ENCODE measurements at places on chromosomes 13 and 19.
A peak's percentile ranks its signal among the peaks of the same experiment; 100 is the strongest.

DNA sequence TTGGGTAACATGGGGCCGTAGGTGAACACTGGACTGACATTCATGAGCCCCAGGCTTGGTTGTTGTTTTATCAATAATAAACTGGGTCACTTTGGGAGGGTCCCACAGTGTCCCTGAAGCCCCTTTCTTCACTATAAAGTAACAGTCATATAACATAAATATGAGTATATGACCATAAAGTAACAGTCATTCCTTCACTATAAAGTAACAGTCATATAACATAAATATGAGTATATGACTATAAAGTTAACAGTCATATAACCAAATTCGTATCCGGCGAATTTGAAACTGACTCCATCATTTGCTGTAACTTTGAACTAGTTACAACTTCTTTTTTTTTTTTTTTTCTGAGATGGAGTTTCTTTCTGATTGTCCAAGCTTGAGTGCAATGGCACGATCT lies 210.3 kb downstream of the KATNAL1 start:
- no peak for DNase-seq

GRCh38 chr19:32380269-32380668 lies 25.3 kb upstream of the DPY19L3 start:
- no peak for DNase-seq

DNA sequence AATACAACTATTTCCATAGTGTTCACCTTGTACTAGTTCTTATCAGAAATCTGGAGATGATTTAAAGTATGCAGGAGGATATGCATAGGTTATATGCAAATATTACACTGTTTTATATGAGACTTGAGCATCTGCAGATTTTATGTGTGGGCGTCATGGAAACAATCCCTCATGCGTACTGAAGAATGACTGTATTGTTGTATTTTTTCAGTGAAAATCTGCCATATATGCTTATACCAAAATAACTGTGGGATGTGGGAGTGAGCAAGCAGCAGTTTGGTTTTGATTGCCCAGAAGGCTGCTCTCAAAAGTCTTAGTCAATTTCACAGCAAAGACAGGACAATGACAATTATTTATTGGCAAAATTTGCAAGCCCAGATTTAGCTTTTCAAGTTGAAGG lies 238.8 kb upstream of the PCDH20 start:
- no peak for DNase-seq

GRCh38 chr13:94590744-94591143 lies 5.2 kb downstream of the TGDS start:
- DNase-seq, result no peak

GRCh38 chr13:45316338-45316737 lies 24.6 kb downstream of the TPT1 start:
- no peak for DNase-seq

- no peak for DNase-seq
Measured at GRCh38 chr13:95620825-95621498, 23.5 kb downstream of the DZIP1 start.

DNA sequence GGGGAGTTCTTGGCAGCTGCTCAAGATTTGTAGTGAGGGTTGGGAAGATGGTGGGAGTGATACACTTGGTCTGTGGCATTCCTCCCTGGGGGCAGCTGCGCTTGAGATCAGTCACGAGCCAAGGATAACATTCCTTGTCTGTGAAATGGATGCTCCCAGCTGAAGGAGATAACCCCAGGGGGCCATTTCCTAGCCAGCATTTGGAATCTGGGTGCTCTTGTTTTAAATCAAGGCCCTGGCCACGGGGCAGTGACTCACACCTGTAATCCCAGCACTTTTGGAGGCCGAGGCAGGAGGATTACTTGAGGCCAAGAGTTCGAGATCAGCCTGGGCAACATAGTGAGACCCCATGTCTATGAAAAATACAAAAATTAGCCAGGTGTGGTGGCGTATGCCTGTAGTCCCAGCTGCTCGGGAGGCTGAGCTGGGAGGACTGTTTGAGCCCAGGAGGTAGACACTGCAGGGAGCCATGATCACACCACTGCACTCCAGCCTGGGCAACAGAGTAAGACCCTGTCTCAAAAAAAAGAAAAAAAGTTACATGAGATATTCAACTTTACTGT lies 4.6 kb downstream of the PKN1 start:
- no peak for DNase-seq

GRCh38 chr19:9032136-9032631 lies 22.0 kb upstream of the MUC16 start:
- DNase-seq, result no peak

DNA sequence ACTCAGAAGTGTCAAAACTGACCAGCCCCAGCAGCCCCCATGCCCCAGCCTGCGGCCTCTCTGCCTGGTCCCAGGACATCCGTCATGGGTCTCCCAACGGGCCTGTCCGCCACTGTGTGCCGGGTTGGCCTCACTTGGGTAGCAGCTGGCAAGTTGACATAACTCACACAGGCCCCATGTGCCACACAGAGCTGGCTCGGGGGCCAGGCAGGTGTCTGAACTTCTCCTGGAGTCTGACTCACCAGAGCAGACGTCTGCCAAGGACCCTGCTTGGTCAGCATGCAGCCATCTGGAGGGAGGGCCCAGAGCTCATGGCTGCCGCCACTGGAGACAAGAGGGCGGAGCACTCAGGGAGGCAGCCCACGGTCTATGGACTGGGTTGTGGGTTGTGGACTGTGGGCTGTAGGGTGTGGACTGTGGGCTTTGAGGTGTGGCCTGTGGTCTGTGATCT lies 32.0 kb upstream of the TMEM255B start:
- DNase-seq, result no peak

- no peak for DNase-seq
Measured at GRCh38 chr13:91036886-91037285, 310.6 kb upstream of the MIR17HG start.

GRCh38 chr19:55781112-55781511 lies 12.2 kb downstream of the RFPL4AL1 start:
- DNase-seq, result no peak

GRCh38 chr19:11685676-11686650 lies 52.8 kb downstream of the ZNF823 start:
- DNase-seq, result no peak

- DNase-seq, result no peak
Measured at GRCh38 chr13:36130193-36130551, 1.0 kb downstream of the DCLK1 start.

DNA sequence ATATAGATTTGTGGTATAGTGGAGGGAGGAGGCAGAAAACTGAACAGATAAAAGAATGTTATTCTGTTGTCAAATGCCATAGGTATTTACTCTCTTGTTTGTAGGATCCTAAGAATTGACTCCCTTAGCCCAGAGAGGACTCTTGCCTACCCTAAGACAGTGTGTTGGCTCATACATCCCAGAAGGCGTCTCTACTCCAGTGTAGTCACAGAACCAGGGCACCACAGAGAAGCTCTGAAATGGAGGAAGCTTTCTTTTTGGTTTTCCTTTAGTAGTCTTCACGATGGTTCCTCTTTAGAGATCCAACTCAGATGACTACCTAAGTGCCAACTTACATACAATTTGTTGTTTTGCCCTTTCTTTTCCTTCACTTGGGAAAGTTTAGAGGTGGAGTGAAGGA lies 14.0 kb downstream of the GPR183 start:
- DNase-seq, result no peak

GRCh38 chr13:51370116-51370515 lies 30.6 kb downstream of the SERPINE3 start:
- DNase-seq, result no peak

GRCh38 chr13:54859827-54860226 lies 1831.2 kb downstream of the OLFM4 start:
- no peak for DNase-seq

GRCh38 chr19:51687791-51688670 lies 5.1 kb upstream of the SPACA6 start:
- DNase-seq, result no peak

- DNase-seq, result peak; percentile 6
Measured at GRCh38 chr13:33743438-33744368, 74.2 kb upstream of the RFC3 start.

DNA sequence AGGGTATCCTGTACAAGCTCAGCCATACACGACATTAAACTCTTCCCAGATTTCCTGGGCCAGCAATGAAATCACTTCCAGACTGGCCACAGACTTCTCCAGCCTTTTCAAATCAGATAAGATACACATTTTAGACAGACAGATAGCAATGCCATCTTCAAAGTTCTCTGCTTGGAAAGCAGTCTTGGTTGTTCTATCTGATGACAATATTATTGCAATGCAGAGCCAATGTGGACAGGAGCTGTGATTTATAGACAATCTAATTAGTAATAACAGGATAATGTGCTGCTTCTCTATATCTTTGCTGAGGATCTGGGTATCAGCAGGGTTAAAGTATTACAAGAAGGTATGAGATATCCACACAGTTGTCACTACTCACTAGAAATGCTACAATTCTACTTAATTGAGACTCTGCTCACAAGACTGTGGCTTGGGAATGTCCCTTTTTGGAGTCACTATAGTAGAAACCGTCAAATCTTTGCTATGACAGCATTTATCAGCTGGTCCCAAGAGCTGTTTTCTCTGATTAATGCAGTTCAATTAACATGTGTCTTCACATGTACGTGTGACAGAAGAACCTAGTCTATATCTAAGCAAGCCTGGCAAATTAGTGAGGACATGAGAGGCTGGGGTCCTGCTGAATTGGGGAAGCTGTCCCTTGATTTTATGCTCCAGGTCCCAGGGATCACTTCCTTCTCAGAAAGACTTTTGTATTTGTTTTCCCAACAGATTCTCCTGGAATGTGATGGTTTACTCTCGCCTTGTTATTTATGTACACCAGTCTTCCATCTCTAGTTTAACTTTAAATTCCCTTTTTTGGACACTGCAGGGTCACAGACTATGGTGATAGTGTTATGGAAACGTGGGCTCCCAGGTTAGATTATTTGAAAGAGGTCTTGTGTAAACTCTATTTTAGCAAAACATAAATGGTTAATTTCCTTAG lies 68.8 kb downstream of the COL4A1 start:
- DNase-seq, result no peak

DNA sequence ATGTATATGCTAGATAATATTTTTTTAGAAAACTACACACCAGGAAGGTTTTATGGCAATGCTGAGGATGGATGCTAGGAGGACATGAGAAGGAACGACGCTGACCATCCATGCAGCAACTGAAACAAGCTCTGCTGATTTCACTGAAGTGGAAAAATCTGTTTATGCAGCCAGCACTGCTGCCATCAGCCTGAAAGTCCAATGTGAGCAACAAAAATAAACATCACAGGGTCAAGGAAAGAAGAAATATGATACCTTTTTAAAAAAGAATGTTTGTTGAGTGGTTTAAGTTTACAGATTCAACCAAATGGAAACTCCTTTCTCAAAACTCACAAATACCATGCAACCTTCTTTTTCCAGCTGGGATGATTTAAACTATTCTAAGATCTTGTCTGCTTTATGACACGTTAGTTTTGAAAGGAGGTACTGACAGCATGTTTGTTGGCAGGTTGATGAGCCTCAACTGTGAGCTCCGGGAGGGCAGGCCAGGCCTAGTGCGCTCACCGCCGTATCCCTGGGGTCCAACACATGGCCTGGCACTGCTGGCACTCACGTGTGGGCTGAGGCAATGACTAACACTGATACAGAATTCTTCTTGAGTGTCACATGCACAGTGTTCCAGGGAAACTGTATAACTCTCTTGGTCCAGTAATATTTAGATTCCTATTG lies 46.8 kb downstream of the LATS2 start:
- no peak for DNase-seq

DNA sequence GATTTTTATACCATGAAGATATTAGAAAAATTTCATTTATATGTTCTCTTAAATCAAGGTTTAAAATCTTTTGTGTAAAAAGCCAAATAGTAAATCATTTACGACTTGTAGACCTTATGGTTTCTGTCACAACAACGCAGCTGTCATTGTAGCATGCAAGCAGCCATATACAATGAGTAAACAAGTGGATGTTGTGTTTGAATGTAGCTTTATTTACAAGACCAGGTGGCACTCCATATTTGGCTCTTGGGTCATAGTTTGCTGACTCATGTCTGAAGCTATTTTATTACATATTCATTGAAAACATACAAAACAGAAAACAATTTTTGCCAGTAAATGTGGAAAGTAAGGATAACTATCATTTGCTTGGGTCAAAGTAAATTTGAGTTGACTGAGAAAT lies 930.8 kb downstream of the SLITRK5 start:
- no peak for DNase-seq

- DNase-seq, result no peak
Measured at GRCh38 chr19:42165146-42165545, 32.9 kb upstream of the POU2F2 start.

DNA sequence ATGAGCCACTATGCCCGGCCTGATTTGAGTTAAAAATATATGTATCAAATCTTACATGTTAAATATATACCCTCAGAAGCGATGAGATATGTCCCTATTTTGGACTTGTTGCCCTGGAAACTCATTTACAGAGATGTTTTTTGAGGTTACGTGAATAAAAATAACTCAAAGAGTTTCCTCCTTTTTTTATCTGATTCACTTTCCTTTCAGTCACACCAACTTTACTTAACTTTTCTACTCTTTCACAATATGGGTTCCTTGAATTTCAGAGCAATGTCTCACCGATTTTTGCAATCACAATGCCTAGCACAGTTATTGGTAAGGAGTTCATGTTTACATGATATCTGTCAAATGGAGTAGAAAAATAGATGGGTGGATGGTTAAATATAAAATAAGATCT lies 2.3 kb downstream of the OR7C2 start:
- no peak for DNase-seq

DNA sequence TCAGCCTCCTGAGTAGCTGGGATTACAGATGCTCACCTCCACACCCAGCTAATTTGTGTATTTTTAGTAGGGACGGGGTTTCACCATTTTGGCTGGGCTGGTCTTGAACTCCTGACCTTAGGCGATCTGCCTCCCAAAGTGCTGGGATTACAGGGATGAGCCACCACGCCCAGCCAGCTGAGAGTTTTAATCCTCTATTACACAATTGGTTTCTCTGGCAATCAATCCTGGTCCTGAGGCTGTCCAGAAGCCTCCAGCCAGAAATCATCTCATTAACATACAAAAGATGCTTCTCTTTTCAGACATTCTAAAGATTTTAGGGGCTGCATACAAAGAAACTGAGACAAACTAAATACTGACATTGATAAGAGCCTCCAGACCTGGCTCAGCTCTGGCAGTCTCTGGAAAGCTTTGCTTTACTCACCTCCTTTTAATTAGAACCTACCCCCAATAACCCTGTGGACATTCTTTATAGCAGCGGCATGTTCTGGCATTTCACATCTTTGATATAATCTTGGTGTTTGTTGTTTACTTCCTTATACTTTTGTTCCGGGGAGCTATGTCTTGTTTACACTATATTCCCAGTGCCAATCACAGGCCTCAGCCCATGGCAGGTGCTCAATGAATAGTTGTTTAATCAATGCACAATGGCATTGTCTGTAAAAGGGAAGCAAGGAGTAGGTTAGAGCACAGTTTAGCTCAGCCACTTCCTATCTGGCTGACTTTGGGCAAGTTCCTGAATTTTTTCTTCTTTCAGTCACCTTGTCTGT lies 4.1 kb upstream of the ZNF724 start:
- DNase-seq, result no peak

- DNase-seq, result no peak
Measured at GRCh38 chr13:23671897-23672296, 101.7 kb downstream of the TNFRSF19 start.

GRCh38 chr13:36135876-36136275 lies 4.7 kb upstream of the DCLK1 start:
- DNase-seq, result no peak

All from CD8-positive, alpha-beta memory T cell (primary cell).